Activated T-helper 17 cell treated with anti-CD3 and anti-CD28 coated beads, Interleukin-2, amount 50 U/mL, for 72 hours (primary cell): ENCODE measurements at places on chromosomes 5 and 9.

DNA sequence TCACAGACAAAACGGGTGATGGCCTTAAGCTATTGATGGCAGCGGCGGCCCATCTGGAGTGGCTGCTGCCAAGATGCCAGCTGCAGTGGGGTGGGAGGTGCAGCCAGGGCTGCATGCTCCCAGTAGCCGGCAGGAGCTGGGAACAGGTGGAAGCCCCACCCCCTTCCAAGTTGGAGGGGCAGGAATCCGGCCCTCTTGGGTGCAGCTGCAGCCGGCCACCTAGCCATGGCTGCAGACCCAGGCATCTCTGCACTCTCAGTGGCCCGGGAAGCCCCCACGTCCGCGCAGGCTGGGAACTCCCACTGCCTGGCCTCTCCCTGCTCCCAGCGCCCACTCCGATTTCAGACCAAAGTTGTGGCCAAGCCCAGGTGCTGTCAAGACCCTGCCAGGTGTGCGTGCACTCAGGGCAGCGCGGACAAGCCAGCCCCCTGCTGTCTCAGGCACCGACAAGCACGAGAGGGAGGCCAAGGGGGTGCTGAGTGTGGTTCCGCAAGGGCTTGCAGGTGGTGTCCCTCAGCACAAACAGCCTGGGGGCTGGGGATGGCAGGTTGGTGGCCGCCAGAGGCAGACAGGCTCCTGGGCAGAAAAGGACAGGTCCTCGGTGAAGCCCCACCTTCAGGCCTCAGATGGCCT is 115.1 kb upstream of the TSLP start:
- no peak for ATAC-seq

GRCh38 chr5:25285136-25285535 is 640.4 kb upstream of the CDH10 start:
- no peak for ATAC-seq

- ATAC-seq = no peak
Measured at GRCh38 chr5:964821-965220, 43.8 kb upstream of the NKD2 start.

GRCh38 chr5:135480511-135480910 is 28.4 kb upstream of the TIFAB start:
- no peak for ATAC-seq

DNA sequence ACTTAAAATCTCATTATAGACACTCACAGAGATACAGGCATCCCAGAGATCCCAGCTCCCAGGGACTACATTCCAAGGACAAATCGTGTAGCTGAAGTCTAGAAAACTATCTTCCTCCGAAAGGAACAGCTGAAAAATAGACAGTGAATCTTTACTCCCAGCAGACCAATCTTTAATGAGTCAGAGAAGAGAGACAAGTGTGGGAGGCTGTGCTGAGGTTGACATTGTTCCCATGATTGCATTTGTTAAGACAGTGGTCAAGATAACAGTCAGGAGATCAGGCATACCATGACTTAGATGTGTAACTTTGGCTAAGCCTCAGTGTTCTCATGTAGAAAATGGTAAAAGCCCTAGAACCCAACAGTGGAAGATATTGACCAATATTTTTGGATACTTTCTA is 120.7 kb downstream of the PAPPA start:
- no peak for ATAC-seq

DNA sequence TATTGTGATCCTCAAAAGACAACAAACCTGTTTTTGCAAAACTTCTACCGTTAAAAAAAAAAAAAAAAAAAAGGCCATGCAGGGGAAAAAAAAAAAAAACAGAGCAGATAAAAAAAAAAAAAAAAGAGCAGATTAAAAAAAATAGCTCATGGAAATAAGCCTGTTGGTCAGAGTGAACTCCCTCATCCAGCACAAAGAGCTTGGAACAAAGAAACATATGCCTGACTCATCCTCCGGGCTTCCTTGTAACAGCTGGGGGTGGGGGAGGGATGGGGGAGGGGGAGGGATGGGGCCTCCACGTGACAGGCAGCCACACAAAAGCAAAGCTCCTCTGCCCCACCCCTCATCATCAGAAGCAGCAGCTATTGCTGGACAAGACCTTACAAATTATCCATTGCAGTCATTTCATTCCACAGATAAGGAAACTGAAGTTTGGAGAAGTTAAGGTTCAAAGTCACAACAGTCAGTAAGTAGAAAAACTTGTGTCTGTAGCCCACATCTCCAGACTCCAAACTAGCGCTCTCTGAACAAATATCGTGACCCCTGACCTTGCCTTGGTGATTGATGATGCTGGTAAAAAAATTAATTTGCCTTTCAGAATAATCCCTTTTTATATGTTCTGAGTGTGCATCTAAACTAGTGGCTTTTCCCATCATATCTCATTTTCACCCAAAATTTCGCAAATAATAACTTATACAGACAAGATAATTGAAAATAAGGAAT is 38.9 kb downstream of the SLC35D2 start:
- no peak for ATAC-seq

DNA sequence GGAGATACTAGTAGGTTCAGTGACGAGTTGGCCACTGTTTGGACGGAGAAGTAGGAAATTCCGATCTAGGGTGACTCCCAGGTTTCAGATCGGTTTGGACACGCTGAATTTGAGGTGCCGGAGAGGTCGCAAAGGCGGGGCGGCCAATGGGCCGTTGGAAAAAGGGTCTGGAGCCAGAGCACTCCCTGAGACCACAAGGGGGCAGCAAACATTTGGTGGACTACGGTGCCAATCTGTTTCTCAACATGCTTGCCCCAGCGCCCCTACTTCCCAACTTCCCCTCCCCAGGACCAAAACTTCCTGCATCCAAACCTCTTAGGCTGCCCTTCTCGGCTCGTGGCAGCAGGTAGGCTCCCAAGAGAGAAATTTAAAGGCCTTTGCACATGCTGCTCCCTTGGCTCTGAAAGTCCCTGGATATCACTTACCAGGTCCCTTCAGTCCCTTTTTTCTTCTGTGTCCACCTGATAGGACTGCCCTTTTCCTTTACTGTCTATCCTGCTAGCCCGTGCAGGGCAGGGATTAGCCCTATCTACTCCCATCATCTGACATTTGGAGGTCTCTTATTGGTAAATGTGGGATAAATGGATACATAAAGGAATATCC is 992 bp upstream of the RPP25L start:
- peak; percentile 57 for ATAC-seq

DNA sequence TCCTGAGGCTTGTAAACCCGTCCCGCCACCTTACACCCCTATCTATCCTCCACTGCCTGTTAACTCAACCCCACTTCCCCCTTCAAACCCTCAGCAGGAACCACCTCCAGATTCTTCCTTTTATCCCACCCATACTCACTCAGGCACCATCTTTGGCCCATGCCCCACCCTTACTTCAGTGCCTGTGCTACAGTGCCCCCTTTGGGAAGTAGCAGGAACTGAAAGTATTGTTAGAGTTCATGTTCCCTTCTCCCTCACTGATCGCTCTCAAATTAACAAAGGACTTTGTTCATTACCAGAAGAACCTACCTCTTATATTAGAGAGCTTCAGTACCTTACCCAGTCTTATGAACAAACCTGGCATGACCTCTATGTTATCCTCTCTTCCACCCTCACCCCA is 92.2 kb upstream of the MOCS2 start:
- no peak for ATAC-seq

- no peak for ATAC-seq
Measured at GRCh38 chr9:12463641-12464040, 229.5 kb upstream of the TYRP1 start.

GRCh38 chr5:74885170-74885569 is 19.0 kb upstream of the FAM169A start:
- ATAC-seq = no peak

GRCh38 chr5:97102010-97102470 is 40.4 kb downstream of the LIX1 start:
- ATAC-seq = no peak

- ATAC-seq = no peak
Measured at GRCh38 chr5:12652201-12652600, 748.0 kb upstream of the CTNND2 start.

GRCh38 chr5:170100066-170100943 is 5.4 kb upstream of the FOXI1 start:
- no peak for ATAC-seq

GRCh38 chr5:74640954-74641734 is 616 bp upstream of the ENC1 start:
- ATAC-seq = peak; percentile 32

DNA sequence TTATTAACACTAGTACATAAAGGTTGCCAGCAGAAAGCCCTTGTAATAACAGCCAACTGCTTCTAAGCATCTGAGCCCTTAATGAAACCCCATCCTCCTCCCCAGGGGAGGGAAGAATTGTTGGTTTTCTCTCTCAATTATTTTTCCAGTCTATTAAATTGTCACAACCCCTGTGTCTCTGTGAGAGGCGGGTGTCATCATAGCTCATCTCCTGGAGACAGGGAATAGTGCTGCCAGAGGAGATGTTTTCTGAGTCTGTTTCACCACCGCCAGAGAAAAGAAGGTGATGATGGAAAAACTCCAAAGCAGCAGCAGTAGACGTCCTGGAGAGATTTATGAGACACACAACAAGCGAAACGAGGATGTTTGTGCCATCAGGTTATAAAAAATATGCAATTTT is 271.1 kb upstream of the NMUR2 start:
- ATAC-seq = no peak

- no peak for ATAC-seq
Measured at GRCh38 chr5:158537366-158537765, 562.4 kb downstream of the EBF1 start.

DNA sequence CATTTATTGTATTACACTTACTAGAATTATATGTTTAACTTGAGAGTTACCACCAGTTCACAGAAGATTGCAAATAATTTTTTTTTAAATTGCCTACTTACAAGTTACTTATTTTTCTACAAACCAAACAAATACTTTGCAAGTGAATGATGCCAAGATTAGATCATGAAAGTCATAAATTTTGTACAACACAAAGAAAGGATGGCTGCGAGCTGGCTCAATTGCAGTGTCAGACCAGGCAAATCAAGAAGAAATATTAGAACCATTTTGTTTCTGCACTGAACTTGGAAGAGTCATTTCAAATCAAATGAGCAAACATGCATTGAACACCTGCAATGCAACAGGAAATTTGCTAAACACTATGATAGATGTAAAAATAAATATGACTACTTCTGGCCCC is 97.3 kb downstream of the PLCXD3 start:
- ATAC-seq = no peak

- ATAC-seq = no peak
Measured at GRCh38 chr9:137126786-137127185, 12.2 kb upstream of the GRIN1 start.

DNA sequence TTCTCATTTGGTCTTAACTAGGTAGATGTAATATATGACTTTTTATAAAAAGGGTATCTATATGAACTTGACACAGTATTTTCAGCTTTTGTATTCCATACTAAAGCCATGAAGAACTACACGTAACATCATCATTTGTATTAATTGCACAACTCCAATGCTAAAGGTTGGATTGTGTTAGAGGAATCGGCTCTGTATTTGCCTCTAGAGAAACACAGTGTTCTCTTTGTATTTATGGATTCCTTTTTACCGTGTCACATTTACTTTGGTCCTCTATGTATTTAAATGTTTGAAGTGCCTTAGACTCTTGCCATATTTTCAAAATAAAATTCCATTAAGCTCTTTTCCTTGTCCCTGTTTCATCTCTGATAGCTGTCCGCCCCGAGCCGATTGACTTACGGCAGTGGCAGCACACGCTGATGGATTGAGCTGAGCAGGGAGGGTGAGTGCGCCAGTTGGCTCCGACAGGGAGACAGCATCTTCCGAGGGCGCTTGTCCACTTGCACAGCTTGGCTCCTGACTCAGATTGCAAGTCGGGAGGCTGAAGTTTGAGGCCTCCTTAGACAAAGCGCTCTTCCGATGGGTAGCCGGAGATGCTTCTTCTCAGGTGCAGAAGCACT is 95.6 kb upstream of the DMRT1 start:
- no peak for ATAC-seq

DNA sequence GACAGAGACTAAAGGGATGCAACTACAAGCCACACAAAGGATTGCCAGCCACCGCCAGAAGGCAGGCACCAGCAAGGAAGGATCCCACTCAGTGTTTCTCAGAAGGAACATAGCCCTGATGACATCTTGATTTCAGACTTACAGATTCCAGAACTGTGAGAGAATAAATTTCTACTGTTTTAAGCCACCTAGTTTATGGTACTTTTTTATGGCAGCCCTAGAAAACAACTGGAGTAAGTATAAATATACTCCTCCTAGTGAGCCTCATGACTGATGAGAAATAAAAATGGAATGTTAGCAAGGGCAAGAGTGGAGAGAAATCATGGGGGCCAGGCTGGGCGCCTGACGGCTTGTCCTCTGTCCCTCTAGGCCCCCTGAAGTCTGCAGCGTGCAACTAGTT is 307.3 kb downstream of the PIK3R1 start:
- ATAC-seq = no peak

DNA sequence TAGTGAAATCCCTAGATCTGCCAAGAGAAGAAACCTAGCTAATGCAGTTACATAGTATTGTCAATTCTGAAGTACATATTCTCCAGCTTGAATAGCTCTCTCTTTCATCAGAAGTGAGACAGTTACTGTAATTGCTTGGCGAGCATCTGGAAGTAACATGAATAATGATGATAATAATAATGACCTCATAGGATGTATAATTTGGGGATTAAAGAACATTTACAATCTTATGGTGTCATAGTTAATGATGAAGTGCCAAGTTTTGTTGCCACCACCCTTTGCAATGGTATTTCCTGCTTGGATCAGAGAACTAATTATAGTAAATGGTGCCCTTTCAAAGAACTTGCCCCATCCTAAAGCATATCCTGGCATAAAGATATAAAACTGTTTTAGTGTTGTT is 201.4 kb downstream of the ADAMTSL1 start:
- no peak for ATAC-seq

DNA sequence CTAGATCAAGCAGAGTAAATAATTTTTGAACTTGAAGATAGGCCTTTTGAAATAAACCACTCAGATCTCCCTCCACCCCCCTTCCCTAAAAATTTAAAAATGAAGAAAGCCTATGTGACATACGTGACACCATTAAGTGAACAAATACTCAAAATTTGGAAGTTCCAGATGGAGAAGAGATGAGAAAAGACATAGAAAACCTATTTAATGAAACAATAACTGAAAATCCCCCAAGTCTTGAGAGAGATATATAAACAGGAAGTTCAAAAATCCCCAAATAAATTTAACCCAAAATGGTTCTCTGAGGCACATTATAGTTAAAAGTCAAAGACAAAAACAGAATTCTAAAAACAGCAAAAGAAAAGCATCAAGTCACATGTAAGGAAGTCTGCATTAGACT is 428.6 kb downstream of the PSAT1 start:
- no peak for ATAC-seq

DNA sequence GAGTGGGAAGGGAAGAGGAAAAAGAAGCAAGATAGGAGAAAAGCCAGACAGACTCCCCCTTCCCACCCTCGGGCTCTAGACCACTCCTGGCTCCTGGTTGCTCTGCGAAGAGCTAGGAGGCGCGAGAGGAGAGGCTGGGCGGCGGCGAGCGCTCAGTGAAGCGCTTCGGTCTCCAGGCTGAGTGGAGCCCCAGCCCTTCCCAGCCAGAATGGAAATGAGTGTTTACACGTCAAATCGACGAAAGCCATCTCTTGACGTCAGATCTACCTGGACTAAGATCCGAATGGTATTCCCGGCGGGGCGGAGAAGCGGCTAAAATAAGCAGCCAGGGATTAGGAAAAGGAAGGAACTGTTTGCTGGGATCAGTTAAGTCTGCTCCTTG is at the start of gene PCSK1:
Gene PCSK1 (minus strand): TSS at position 183 of the 382 bp plus-strand sequence. CDS start 206 bp downstream, outside the sequence.
- no peak for ATAC-seq

- ATAC-seq = no peak
Measured at GRCh38 chr9:7944572-7944971, 145.0 kb upstream of the DMAC1 start.

GRCh38 chr5:160166973-160167623 is 47.8 kb upstream of the PWWP2A start:
- no peak for ATAC-seq

GRCh38 chr5:135386096-135386495 is 12.9 kb downstream of the MACROH2A1 start:
- ATAC-seq = no peak
